NCI-H1436 treated with DMSO at 0.1 percent for 48 hours (cell line): ENCODE measurements at places on chromosomes 16 and 17.

DNA sequence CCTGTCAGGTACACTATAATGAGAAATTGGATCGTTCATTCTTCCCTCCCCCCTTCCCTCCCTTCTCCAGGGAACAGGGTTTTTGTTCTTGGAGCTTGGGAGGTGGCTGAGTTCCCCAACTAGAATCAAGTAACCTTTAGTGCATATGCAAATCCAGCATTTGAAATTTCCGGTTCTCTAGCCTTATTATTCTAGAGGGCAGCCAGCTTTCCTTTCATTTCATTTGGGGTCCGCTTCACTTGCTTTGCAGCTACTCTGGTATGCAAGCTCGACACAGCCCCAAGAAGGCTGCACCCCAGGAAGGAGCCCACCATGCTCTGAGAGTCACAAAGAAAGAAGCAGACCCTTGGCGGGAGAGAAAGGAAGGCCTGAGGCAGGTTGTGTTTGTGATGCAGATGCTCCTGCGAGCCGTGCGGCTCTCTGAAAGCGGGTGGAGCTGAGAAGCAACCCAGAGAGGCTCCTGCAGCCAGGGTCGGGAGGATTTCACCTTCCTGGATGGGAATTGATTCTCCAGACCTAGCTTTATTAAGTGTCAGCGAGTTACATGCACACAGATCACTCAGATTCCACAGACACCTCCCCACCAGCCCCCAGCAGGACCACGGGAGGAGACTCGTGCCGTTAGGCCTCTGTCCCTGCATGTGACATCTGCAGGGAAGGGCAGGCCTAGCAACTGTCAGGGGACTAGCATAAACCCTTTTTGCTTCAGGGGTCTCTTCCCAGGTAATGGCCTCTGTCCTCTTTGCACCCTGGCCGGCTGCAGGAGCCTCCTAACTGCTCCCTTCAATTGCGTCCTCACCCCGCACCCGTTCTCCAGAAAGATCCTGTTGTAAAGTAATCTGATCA is 34.5 kb downstream of the PMM2 start:
- DNase-seq, result no peak

- no peak for DNase-seq
Measured at GRCh38 chr17:19306160-19307111, 56.1 kb downstream of the B9D1 start.

DNA sequence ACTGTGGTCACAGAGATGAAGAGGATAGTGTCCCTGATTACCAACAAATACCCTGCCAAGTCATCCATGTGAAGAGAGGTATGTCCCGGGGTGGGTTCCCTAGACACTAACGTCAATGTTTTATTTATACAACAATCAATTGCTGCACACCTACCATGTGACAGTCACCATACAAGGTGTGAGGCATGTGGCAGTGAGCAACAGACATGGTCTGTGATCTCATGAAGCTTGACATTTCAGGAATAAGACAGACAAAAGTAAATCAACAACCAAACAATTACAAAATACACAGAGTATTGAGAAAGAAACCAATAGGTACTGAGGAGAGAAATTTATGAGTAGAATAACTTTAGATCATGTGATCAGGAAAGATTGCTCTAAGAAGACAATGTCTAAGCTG is 268.6 kb downstream of the MRTFB start:
- no peak for DNase-seq

GRCh38 chr16:67255553-67256221 is 6.9 kb downstream of the SLC9A5 start:
- DNase-seq, result no peak

DNA sequence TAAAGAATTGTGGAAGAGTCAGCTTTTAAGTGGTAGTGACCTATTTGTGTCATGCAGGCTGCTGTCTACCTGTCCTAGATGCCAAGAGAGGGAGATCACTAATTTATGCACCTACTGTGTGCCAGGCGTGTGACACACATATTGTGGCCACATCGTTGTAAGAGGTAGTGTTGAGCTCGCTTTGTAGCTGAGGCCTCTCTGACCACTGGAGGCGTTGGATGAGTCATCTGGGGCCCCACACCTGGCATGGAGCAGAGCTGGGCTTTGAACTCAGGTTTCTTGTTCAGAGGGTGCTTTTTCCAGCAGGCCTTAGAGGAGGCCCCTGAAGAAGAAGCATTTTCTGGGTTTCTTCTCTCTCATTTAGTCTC is 52.3 kb upstream of the LGALS9 start:
- DNase-seq, result no peak

- no peak for DNase-seq
Measured at GRCh38 chr16:59330019-59330670, 596.0 kb upstream of the GOT2 start.

DNA sequence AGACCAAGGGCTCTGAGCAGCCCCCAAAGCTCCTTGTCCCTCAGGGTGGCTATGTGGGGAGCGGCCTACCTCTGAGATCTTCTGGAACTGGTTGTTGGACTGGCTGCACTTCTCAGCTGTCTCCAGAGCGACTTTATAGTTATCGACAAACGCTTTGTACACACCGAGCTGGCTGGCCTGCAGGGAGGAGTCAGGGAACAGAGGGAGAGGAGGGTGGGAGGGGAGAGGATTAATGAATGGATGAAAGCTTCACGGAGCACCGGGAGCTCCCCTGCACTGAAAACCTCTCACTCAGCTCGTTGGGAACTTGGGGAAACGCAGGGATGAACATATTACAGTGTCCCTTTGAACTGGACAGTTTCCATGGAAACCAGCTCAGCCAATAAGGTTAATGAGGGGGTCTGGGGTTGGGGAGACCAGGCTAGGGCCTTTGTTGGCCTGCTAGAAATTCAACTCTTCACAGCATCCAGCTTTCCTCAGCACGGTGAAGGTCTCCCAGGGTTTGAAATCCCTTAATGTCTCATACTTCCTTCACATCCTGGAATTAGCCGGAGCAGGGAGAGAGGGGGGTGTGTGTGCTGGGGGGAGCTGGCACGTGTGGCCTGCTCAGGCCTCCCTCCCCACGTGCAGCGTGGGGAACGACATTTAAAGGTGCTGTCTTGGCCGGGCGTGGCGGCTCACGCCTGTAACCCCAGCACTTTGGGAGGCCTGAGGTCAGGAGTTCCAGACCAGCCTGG is 86.7 kb downstream of the TIMM22 start:
- DNase-seq, result no peak

GRCh38 chr17:49063652-49064051 is 66.5 kb downstream of the IGF2BP1 start:
- DNase-seq, result no peak
